ENCODE measurements at places on chromosomes 7 and 10.
A peak's percentile ranks its signal among the peaks of the same experiment; 100 is the strongest.

DNA sequence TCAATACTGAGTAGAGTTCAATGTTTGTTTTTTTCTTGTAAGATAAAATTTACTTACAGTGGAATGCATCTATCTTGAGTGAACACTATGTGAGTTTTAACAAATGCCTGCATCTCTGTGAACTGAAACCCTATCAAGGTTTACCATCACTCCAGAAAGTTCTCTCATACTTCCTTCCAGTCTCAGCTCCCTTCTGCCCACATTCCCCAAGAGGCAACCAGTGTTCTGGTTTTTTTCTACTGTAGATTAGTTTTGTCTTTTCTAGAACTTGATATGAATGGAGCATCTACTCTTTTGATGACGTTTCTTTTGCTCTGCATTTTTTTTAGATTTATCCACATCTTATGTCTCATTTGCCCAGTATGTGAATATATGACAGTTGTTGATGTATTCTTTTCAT, 17.1 kb downstream of the WIPI2 start:
- DNase-seq = no peak

- DNase-seq = no peak
These were observed 203.7 kb downstream of the IPMK start for GRCh38 chr10:58063861-58064480.

- no peak for DNase-seq
These were observed 75.6 kb upstream of the LRRC4 start for GRCh38 chr7:128106821-128107220.

- DNase-seq = no peak
These were observed 64.2 kb upstream of the DNAJB6 start for GRCh38 chr7:157272351-157273207.

DNA sequence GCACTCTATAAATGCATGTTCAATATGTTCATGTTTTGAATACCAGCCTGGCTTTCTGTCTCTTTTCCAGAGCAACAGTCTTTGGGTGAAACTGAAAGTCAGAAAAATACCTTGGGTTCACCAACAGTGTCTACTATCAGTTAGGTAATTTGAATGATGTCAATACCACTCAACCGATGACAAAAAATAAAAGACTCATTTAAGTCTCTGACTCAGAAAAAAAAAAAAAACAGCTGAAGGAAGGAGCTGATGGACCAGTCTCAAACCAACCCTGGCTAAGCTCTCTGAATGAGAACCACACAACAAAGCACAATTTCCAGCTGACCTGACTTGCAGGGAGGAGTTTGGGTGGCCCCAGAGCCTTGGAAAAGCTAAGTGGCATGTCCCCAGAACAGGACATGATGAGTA, 42.5 kb downstream of the ABLIM1 start:
- no peak for DNase-seq

- no peak for DNase-seq
These were observed 166.3 kb downstream of the LCOR start for GRCh38 chr10:96998329-96998888.

DNA sequence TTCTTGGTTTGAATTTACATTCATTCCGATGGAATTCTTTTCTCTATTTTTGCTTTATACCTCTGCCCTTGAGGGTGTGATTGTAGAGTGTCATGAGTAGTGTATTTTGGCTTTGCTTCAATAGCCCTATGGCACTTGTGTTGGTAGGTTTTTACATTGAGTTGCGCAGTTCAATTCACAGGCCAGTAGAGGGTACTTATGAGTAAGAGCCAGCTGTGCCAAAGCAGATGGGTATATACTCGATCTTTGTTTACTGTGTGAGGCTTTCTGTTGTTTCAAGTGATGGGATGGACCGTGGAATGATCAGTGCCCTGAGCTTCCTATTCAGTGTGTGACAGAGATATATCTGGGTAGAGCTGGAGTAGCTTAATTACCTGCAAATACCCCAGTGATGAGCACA, 4.3 kb upstream of the AKR1C3 start:
- no peak for DNase-seq

GRCh38 chr7:4653771-4654170, 28.3 kb upstream of the FOXK1 start:
- no peak for DNase-seq

DNA sequence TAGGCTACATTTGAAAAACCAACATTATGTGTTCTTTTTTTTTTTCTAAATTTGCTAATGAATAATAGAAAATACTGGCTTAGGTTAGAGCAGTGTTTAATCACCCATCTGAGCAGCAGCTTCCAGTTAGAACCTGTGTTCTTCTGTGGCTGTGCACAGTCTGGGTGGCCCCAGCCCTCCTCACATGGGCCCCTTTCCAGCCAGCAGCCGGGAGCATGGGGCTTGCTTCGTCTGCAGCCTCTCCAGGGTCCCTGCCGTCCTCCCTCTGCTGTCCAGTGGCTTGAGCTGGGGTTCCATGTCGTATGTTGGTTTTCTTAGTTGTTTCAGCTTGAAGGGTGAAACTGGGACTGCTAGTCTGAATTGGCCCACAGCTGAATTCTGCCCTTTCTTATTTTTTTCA, 37.3 kb downstream of the BNIP3 start:
- no peak for DNase-seq

GRCh38 chr10:104274762-104275721, 6.1 kb downstream of the GSTO2 start:
- DNase-seq = peak; percentile 58

GRCh38 chr7:45081670-45081974, 7.1 kb downstream of the NACAD start:
- DNase-seq = no peak

DNA sequence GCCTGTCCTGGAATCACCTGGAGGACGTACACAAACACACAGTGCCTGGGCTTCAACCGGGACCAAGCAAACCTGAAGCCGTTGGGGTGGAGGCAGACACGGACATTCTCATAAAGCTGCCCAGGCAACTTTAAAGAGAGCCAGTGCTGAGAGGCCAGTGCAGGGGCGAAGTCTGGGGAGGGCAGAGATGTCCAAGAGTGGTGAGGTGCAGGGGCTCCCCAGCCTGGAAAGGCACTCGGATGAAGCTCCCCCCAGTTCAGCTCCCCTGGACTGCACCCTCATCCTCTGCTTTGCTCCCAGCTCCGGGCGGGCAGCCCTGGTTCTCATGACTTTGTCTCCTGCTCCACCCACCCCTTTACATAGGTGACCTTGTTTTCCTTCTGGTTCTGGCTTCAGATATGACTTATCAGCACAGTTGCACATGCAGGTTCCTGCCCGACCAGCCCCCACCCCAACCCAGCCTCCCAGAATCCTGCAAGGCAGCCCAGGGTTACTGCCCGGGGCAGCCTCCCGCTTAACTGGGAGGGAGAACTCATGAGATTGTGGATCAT, 60.8 kb upstream of the EEPD1 start:
- DNase-seq = no peak

GRCh38 chr10:89425000-89425399, 10.6 kb downstream of the IFIT5 start:
- no peak for DNase-seq

DNA sequence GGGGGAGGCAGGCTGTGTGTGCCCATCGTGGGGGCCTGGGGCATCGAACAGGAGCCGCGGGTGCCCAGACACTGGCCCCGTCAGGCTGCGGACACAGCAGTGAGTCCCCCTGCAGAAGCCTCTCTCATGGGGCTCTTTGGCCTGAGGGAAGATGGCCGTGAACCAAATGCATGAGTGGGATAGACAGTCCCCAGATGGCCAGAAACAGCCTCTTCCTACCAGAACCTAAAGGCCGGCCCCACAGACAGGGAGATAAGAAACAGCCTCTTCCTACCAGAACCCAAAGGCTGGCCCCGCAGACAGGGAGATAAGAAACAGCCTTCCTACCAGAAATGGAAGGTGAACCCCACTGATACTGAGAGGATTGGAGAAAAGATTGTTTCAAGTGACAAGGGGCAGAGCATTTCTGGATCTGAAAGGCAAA, 16.6 kb downstream of the IDI2 start:
- no peak for DNase-seq

GRCh38 chr10:78974617-78975317, 94.0 kb upstream of the ZMIZ1 start:
- DNase-seq = peak; percentile 33

DNA sequence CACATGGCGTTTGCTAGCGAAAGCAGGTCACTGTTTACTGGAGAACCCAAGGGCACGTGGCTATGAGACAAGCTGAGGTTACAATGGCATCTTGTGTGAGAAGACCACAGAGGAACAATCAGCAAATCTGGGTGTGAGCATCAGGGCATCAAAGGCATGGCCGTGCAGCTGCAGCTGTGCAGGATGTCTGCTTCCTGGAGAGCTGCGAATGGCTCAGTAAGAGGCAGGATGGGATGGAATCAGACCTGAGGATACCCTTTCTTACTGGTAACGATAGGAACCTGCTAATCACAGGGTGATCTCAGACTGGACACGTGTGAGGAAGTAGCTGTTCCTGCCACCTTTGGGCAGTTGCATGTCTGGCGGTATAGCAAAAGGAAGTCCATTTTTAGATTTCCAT, 119.5 kb downstream of the RNF216 start:
- DNase-seq = no peak

DNA sequence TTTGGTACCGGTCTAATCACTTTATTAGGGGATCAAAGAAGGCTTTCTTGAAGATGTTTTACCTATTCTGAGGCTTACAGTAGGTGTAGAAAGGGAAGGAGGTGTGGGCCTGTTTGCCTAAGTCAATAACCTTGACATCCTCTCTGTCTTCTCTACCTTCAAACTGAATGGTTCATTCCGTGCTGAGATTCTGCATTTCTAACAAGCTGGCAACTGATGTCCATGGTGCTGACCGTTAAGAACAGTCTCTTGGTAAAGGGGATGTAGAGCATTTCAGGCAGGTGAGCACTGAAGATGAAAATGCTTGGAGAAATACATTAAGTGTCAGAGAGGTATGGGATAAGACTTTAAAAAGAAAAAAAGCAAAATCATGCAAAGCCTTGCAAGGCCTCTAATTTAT, 51.5 kb upstream of the DGKB start:
- no peak for DNase-seq

- DNase-seq = no peak
These were observed 115.5 kb downstream of the WDFY4 start for GRCh38 chr10:48800007-48800675.

DNA sequence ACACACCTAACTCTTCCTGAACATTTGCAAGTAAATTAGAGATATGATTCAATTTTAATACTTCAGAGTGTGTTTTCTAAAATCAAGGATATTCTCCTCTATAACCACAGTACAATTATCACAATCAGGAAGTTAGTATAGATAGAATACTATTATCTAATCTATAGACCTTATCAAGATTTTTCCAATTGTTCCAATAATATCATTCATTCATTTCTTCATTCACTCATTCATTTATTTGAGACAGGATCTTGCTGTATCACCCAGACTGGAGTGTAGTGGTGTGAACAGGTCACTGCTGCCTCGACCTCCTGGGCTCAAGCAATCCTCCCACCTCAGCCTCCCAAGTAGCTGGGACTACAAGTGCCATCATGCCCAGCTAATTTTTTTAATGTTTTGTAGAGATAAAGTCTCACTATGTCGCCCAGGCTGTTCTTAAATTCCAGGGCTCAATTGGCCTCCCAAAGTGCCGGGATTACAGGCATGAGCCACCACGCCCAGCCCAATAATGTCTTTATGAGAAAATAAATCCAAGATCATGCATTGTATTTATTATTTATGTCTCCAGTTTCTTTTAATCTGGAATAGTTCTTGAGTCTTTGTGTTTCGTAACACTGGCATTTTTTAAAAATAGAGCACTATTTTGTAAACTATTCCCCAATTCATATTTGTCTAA, 10.6 kb upstream of the MRPS16 start:
- no peak for DNase-seq

GRCh38 chr7:1004018-1004852, 21.3 kb downstream of the CYP2W1 start:
- no peak for DNase-seq

GRCh38 chr10:111874576-111874975, 309.0 kb downstream of the GPAM start:
- DNase-seq = no peak

- DNase-seq = no peak
These were observed 694.8 kb downstream of the KCNMA1 start for GRCh38 chr10:76942628-76943416.

GRCh38 chr10:87952612-87953011, 89.2 kb downstream of the PTEN start:
- DNase-seq = no peak

GRCh38 chr7:80636709-80637108, 1.7 kb upstream of the CD36 start:
- no peak for DNase-seq

- no peak for DNase-seq
These were observed 19.7 kb downstream of the ADGRA1 start for GRCh38 chr10:133107442-133107841.

GRCh38 chr10:72122221-72122620, 33.9 kb upstream of the SPOCK2 start:
- no peak for DNase-seq

- no peak for DNase-seq
These were observed 49.3 kb upstream of the INPP5A start for GRCh38 chr10:132488231-132488821.

- DNase-seq = no peak
These were observed 50.5 kb downstream of the STK32C start for GRCh38 chr10:132257271-132257670.

DNA sequence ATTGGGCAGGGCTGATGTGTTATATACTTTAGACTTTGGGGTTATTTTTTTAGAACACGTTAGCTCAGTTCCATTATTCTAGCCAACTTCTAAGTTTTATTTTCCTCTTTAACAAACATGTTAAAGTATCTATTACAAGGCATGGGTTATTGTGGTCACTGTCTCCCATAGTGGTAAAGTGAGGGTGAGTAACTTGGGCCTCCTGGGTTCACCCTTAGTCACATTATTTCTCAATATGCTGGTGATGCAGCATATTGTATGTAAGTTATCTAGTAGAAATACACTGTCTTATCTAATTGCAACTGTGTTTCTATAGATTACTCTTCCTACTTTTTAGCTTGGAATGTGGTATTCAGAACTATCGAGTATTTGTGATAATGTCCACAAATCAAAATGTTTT, 65.9 kb downstream of the BBS9 start:
- DNase-seq = no peak

DNA sequence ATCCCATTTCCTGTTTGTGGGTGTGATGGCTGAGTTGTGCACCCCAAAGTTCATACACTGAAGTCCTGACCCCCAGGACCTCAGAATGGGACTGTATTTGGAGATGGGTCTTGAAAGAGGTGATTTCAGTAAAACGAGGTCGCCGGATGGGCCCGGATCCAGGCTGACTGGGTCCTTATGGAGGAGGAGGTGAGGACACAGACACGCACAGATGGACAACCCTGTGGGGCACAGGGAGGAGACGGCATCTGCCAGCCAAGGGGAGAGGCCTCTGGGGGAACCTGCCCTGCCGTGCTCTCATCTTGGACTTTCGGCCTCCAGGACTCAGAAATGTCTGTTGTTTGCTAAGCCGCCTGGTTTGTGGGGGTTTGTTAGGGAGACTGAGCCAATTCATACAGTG, 61.1 kb downstream of the PTPRN2 start:
- no peak for DNase-seq

GRCh38 chr7:68980011-68980410, 618.3 kb upstream of the AUTS2 start:
- DNase-seq = no peak

DNA sequence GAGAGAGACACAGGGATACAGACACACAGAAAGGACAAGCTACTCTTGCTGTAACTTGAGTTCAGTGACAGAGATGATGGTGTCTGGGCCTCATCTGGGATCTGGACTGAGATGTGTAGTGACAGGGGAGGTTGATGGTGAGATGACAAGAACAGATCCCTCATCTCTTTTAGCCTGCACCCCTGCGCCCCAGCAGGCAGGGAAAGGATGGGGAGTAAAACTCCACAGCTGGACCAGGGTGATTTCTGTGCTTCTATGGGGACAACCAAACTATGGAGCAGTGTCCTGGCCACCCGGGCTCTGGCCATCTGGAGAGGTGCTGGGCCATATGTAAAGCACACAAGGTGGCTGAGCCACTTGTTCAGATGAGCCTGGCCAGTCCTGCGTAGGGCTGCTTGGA, 4.5 kb upstream of the LRRC18 start:
- DNase-seq = no peak

All from activated CD4-positive, CD25-positive, alpha-beta regulatory T cell treated with anti-CD3 and anti-CD28 coated beads, Interleukin-2, amount 50 U/mL, for 72 hours (primary cell).